ENCODE measurements at places on chromosomes 13 and 19.

DNA sequence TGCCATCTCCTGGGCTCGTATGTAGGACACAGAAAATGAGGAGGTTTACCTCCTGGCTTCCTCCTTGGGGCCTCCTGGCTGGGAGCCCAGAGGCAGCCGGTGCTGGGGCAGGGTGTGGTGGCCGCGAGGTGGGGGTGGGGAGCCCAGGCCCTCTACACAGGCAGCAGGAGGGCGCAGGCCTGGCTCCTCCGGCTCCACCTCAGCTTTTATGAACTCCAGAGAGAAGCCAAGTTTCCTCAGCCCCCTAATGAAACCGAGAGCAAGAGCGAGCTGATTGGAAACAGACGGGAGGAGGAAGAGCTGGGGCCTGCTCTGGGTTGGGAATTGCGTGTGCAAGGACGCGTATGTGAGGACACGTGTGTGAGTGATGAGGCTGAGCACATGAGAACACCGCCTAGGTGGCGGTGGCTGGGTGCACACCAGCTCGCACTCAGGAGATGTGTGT lies 23.1 kb downstream of the LYL1 start:
- no peaks in the 10 kb centered on the region for H3K36me3 ChIP-seq
- no peak overlapping the region for H3K4me3 ChIP-seq
- H3K27me3 ChIP-seq, result no peaks in the 10 kb centered on the region
- no peak overlapping the region for H3K27ac ChIP-seq
- DNase-seq, result no peak

DNA sequence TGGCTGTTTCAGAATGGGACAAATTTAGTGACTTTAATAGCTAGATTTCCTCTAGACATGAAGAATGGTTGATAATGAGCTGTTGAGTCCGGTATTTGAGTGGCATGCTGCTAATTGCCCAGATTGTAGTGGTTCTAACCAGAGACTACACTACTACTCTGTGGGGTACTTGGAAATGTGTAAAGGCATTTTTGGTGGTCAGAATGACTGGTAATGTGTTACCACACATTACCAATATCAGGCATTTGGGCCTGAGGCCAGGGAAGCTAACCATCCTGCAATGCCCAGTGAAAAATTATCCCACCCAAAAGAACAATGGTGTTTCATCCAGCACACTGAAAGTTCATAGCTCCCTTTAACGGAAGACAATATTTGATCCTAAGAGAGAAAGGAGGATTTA lies 17.5 kb upstream of the N4BP2L1 start:
- no peaks in the 10 kb centered on the region for H3K36me3 ChIP-seq
- H3K27me3 ChIP-seq, result no peaks in the 10 kb centered on the region
- no peak for DNase-seq
- H3K27ac ChIP-seq, result no peak overlapping the region
- no peaks in the 10 kb centered on the region for H3K4me1 ChIP-seq
- H3K4me3 ChIP-seq, result no peak overlapping the region

GRCh38 chr13:85896516-85897450 lies 97.6 kb upstream of the SLITRK6 start:
- H3K27me3 ChIP-seq, result no peaks in the 10 kb centered on the region
- DNase-seq, result no peak
- no peak overlapping the region for H3K4me3 ChIP-seq

DNA sequence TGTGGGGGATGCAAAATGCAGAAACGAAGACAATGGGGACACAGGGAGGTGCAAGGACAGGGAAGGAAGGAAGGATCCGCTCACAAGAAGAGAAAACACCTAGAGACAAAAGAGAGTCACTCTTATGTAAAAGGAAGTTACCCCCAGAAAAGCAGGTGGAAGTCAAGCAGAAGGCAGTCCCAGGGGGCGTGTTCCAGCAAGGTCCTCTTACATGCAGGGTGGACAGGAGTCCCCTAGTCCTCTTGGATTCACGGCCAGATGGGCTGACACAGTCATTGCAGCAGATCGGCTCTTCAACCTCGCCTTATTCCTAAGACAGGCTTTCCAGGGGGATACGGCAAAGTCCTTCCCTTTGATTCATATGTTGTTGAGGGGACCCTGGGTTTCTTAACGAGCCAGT lies 83.9 kb upstream of the SPATA13 start:
- H3K36me3 ChIP-seq, result no peaks in the 10 kb centered on the region
- no peaks in the 10 kb centered on the region for H3K27me3 ChIP-seq
- H3K4me1 ChIP-seq, result no peaks in the 10 kb centered on the region
- no peak overlapping the region for H3K27ac ChIP-seq
- H3K4me3 ChIP-seq, result no peak overlapping the region

GRCh38 chr19:10145031-10145430 lies 25.3 kb upstream of the EIF3G start:
- no peaks in the 10 kb centered on the region for H3K4me1 ChIP-seq
- H3K27ac ChIP-seq, result no peak overlapping the region
- DNase-seq, result no peak
- H3K4me3 ChIP-seq, result no peak overlapping the region
- H3K36me3 ChIP-seq, result peaks cover 51% of the 10 kb centered on the region

- H3K27ac ChIP-seq, result no peak overlapping the region
- H3K36me3 ChIP-seq, result no peaks in the 10 kb centered on the region
- H3K4me3 ChIP-seq, result no peak overlapping the region
- no peaks in the 10 kb centered on the region for H3K27me3 ChIP-seq
- no peak for DNase-seq
- no peaks in the 10 kb centered on the region for H3K4me1 ChIP-seq
Observed at GRCh38 chr13:50519866-50520265, 323.6 kb downstream of the DLEU7 start.

- no peak for DNase-seq
- no peaks in the 10 kb centered on the region for H3K27me3 ChIP-seq
- no peaks in the 10 kb centered on the region for H3K36me3 ChIP-seq
- H3K4me1 ChIP-seq, result no peaks in the 10 kb centered on the region
- no peak overlapping the region for H3K27ac ChIP-seq
Observed at GRCh38 chr13:74335370-74335769, 201.2 kb upstream of the KLF12 start.

DNA sequence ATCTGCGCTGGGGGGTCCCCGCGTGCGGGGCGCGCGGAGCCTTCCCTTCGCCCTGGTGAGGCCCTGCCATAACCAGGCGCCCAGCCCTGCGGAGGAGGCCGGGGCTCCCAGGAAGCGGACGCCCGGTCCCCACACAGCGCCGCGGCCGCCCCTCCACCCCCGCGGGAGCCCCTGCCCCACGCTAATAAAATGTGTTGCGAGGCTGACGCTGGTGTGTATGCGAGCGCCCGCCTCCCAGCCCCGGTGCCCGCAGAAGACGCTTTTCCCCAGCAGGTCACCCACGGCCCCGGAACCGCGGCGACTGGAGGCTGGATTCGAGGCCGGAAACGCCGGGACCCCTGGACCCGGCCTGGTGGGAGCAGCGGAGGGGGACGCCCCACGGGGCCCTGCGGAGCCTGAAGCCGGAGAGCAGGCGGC lies 12.1 kb upstream of the CDC34 start:
- H3K4me3 ChIP-seq, result no peak overlapping the region
- H3K4me1 ChIP-seq, result no peaks in the 10 kb centered on the region
- no peak overlapping the region for H3K27ac ChIP-seq

DNA sequence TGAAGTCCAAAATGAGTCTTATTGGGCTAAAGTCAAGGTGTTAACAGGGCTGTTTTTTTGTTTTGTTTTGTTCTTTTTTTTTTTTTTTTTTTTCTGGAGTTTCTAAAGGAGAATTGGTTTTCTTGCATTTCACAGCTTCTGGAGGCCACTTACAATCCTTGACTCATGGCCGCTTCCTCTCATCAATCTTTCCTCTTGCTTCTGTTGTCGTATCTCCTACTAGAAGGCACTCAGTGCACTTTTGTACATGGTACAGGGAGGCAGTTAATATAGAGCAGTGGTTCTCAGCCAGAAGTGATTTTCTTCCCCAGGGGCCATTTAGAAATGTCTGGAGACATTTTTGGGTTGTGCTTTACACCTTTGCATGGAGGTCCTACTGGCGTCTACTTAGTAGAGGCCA lies 546.6 kb downstream of the DCT start:
- no peak overlapping the region for H3K27ac ChIP-seq
- H3K4me1 ChIP-seq, result no peaks in the 10 kb centered on the region

GRCh38 chr13:94776956-94777355 lies 64.6 kb upstream of the SOX21 start:
- H3K4me3 ChIP-seq, result no peak overlapping the region
- H3K36me3 ChIP-seq, result no peaks in the 10 kb centered on the region
- H3K27me3 ChIP-seq, result no peaks in the 10 kb centered on the region
- H3K4me1 ChIP-seq, result no peaks in the 10 kb centered on the region
- DNase-seq, result peak; percentile 27
- H3K27ac ChIP-seq, result no peak overlapping the region

DNA sequence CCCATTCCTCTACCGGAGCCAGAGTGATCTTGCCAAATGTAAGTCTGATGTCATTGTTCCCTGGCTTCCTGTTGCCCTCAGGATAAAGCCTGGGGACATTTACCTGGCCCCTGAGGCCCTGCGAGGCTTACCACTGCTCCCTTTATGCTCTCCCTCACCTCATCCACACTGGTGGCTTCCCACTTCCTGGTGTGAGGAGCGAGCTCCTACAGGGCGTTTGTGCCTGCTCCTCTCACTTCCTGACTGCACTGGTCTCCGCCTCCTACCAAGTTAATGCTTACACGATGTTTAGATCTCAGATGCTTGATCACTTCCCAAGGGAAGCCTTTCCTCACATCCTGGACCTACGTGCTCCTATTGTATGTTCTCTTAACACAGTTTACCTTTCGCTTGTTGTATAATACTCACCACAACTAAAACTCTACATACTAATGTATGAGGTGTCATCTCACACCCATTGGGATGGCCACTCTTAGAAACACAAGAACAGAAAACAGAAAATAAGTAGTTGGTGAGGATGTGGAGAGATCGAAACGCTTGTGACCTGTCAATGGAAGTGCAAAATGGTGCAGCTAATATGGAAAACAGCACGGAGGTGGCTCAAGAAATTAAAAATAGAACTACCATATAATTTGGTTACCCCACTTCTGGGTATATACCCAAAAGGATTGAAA lies 177.6 kb downstream of the SHISA2 start:
- DNase-seq, result no peak
- no peaks in the 10 kb centered on the region for H3K36me3 ChIP-seq
- H3K27me3 ChIP-seq, result no peaks in the 10 kb centered on the region
- no peak overlapping the region for H3K4me3 ChIP-seq
- H3K27ac ChIP-seq, result no peak overlapping the region
- no peaks in the 10 kb centered on the region for H3K4me1 ChIP-seq

GRCh38 chr13:111845621-111846351 lies 221.2 kb upstream of the SOX1 start:
- no peak overlapping the region for H3K27ac ChIP-seq
- DNase-seq, result no peak
- no peak overlapping the region for H3K4me3 ChIP-seq
- no peaks in the 10 kb centered on the region for H3K27me3 ChIP-seq

DNA sequence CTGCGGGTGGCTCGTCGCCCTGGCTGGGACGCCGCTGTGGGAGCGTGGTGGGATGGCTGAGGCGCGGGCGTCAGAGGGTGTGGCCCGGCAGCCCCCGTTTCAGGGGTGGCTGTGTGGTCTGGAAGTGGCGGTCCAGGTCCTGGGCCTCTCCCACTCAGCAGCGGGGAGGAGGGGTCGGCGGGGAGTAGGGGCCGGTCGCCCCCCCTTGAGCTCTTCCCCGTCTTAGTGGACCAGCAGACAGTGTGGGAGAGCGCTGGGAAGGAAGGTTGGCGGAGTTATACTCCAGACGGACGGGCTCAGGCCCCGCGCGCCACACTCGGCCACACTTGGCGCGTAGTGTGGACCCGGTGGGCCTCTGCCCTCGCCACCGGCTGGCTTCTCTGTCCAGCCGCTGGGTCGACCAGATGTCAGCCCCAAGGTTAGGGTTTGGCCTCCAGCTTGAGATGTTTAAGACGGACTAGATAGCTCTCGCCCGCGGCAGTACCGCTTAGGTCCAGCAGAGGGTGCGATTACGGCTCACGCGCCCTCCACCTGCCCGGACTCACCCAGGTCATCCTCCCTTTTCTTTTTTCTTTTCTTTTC lies 21.7 kb upstream of the ZNF429 start:
- no peak overlapping the region for H3K4me3 ChIP-seq
- no peaks in the 10 kb centered on the region for H3K4me1 ChIP-seq
- H3K36me3 ChIP-seq, result no peaks in the 10 kb centered on the region
- H3K27me3 ChIP-seq, result no peaks in the 10 kb centered on the region
- no peak overlapping the region for H3K27ac ChIP-seq
- DNase-seq, result no peak

- no peak overlapping the region for H3K27ac ChIP-seq
- no peak overlapping the region for H3K4me3 ChIP-seq
- H3K36me3 ChIP-seq, result no peaks in the 10 kb centered on the region
- no peaks in the 10 kb centered on the region for H3K4me1 ChIP-seq
Observed at GRCh38 chr19:49326165-49326704, 1.2 kb upstream of the SLC6A16 start.

- H3K27ac ChIP-seq, result no peak overlapping the region
- H3K27me3 ChIP-seq, result no peaks in the 10 kb centered on the region
- H3K36me3 ChIP-seq, result peaks cover 11% of the 10 kb centered on the region
- no peak overlapping the region for H3K4me3 ChIP-seq
Observed at GRCh38 chr19:5692723-5693194, 2.7 kb downstream of the RPL36 start.

GRCh38 chr13:59747529-59747928 lies 416.2 kb downstream of the DIAPH3 start:
- no peak overlapping the region for H3K27ac ChIP-seq
- H3K4me3 ChIP-seq, result no peak overlapping the region
- peaks cover 25% of the 10 kb centered on the region for H3K4me1 ChIP-seq
- no peak for DNase-seq

DNA sequence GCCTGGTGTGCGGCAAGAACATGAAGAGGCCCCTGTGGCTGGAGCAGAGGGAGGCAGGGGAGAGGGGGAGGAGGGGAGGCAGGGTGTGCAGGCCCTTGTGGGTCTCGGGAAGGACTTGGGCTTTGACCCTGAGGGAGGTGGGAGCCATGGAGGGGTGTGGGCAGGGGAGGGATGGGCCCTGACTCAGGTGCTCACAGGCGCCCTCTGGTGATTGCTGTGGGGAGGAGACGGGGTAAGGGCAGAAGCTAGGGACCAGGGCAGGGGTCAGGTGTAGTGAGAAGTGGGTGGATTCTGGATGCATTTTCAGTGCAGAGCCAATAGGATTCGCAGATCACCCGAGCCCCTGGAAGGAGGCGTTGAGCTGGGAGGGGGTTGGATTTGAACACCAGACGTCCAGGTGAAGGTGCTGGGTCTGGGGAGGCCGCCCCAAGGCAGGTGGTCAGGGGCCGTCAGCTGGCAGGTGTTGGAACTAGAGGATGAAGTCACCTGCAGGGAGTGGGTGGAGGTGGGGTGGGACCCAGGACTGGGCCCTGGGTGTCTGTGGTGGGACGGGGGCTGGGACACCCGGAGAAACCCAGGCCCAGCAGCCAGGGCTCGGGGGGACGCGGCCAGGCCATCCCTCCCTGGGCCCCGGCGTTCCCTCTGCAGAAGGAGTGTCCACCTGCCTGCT lies 185.4 kb downstream of the KDM4B start:
- H3K27ac ChIP-seq, result no peak overlapping the region
- no peaks in the 10 kb centered on the region for H3K27me3 ChIP-seq
- H3K36me3 ChIP-seq, result no peaks in the 10 kb centered on the region
- no peak overlapping the region for H3K4me3 ChIP-seq

Measured in astrocyte (in vitro differentiated cells and primary cell).